MCF 10A (cell line): ENCODE measurements at places on chromosomes 4 and X.
A peak's percentile ranks its signal among the peaks of the same experiment; 100 is the strongest.

GRCh38 chr4:88745581-88746163 is 48.0 kb upstream of the NAP1L5 start:
- no peak for DNase-seq

DNA sequence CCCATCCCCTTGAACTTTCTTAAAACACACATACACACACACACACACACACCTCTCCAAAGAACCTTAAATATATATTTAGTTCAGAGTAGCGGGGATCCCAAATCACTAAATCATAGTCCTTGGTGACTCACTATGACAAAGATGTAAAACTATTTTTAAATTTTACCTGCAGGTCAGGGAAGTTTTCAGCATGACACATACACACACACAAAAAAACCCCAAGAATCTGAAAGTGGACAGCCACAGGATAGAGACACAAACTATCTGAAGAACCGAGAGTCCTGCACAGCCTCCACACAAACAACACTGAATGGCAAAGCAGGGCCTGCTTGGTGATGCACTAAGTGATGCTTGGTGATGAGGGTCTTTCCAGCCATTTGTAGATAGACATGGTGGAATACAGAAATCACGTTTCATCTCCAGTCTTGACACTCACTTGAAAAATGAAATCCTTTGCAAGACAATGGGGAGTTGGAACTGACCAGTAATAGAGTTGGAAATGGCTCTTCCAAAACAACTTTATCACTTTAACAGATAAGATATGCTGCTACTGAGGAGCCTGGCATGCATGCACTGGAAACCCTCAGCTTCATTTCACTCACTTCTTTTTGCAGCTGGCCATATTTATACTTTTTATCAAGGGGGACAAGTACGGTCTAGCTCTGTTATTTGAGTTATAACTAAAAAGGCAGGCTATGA is 307.3 kb downstream of the RAPGEF2 start:
- peak; percentile 51 for DNase-seq

GRCh38 chrX:150361070-150361776 is 1.9 kb upstream of the MAMLD1 start:
- peak; percentile 14 for DNase-seq

DNA sequence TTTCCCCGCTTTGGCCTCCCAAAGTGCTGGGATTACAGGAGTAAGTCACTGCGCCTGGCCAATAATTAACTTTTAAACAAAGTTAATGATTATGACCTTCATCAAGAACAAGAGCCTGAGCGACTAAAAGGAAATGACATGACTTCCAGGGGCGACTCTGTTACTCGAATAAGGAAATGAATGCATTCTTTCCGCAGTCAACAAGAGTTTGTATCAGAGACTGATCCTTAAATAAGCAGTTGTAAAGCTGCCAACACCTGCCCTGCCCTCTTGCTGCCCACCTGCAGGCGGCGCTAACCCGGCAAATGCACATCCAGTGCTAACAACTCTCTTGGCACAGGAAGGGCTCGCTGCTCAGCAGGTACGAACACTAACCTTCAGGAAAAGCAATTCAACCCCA is 27.3 kb downstream of the WDR1 start:
- peak; percentile 38 for DNase-seq

DNA sequence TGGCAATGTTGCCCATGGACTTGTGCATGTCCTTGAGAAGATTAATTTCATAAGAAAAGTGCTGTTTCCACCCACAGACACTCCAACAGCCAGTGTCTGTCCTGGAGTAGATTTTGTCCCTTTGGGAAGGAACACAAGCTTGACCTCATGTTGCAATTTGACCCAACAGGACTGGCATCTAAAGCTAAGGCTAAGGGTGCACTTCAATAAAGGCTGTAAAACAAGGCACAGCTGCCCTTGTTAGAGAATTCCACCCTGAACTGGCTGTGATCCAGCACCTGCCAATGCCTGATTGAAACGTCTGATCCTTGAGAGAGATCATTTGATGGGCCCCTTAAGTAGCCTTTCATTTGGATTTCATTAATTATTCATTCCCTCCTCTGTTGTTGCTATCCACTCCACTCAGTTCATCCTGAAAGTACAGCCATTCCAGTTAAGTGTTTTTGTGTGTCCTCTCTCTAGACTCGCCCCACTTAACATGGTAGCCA is 56.2 kb downstream of the CD99L2 start:
- DNase-seq: no peak

- peak; percentile 13 for DNase-seq
These were observed 639.7 kb downstream of the TRIML1 start for GRCh38 chr4:188778905-188779304.

DNA sequence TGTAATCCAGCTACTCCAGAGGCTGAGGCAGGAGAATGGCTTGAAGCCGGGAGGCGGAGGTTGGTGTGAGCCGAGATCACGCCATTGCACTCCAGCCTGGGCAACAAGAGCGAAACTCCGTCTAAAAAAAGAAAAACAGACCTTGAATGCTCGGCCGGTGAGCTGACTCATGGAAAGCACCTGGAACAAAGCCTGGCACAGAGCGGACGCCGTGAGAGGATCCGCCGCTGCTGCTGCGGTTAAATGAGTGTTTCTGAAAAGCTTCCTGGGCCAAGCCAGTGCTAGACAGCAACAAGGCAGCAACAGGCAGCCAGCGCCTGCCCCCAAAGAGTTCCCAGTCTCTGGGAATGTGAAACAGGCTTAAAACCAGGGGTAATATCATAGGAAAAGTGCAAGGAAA is 186.4 kb downstream of the AFAP1 start:
- DNase-seq: peak; percentile 85

DNA sequence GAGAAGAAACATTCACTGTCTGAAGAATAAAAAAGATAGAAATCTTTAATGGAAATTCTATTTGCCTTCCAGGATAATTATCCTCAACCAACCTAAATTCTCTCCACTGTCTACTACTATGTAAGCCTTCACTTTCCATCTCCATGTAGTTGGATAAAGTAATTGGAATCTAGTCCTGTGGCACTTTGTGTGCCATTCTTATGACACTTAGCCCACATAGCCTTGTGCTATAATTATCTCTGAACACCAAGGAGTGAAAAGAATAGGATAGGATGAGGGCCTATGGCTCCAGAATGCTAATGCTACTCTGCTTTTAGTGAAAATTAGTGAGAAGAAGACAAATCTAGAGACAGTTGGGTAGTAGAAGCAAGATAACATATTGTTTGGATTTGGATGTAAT is 20.2 kb downstream of the PRSS48 start:
- no peak for DNase-seq

DNA sequence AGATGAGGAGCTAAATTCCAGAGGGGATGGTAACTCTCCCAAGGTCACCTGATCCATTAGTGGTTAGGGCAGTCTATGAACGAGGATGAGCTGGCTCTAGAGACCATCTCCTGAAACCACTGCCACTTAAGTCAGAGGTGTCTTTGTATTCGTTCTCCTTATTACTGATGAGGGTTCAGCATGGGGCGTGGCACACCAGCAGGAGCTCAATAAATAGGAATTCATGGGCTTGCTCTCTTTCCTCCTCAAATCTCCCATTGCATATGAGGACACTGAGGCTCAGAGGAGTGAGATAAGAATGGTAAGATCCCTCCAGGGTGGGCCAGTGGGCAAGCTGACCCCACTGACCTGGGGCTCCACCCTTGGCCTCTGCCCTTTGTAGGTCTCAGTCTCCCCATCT is 1.7 kb upstream of the GATA1 start:
- DNase-seq: no peak

DNA sequence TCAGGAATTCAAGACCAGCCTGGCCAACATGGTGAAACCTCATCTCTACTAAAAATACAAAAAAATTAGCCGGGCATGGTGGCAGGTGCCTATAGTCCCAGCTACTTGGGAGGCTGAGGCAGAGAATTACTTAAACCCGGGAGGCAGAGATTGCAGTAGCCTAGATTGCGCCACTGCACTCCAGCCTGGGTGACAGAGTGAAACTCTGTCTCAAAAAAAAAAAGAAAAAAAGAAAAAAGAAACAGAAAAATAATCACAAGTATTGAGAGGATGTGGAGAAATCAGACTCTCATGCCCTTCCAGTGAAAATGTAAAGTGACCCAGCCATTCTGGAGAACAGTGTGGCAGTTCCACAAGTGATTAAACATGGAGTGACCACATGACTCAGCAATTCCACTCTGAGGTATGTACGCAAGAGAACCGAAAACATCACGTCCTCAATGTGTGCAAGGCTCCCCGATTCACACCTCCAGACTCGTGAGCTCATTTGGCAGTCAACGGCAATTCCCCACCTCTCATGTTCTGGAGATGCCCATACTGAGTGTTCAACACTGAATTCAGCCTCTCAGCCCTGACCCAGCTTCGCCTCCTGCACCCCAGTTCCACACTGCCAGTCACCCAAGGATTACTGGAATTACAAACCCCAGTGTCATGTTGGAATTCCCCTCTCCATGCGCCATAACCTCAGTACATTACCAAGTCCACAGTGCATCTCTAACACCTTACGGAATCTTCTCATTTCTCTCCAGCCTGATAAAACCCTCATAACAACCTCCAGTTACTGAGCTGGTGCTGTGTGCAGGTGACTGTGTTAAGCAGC is 21.1 kb downstream of the ACOX3 start:
- DNase-seq: peak; percentile 65

GRCh38 chr4:6507345-6507744 is 34.9 kb upstream of the PPP2R2C start:
- no peak for DNase-seq

GRCh38 chrX:97995834-97996233 is 1112.1 kb downstream of the RPA4 start:
- no peak for DNase-seq

DNA sequence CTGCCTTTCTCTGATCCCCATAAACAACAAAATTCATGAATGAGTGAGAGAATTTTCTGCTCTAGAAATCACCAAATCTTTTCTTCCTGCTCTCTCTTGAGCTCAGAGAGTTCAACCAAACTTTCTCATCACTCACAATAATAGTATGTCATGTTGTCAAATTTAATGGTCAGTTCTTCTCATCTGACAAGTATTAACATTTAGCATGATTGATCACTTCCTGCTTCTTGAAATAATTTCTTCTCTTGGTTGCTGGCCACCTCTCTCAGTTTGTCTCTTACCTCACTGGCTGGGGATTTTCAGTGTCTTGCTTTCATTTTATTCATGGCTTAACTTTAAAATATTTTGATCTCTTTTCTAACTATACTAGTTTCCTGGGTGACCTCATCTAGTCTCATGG is 25.5 kb upstream of the FGF5 start:
- DNase-seq: no peak

DNA sequence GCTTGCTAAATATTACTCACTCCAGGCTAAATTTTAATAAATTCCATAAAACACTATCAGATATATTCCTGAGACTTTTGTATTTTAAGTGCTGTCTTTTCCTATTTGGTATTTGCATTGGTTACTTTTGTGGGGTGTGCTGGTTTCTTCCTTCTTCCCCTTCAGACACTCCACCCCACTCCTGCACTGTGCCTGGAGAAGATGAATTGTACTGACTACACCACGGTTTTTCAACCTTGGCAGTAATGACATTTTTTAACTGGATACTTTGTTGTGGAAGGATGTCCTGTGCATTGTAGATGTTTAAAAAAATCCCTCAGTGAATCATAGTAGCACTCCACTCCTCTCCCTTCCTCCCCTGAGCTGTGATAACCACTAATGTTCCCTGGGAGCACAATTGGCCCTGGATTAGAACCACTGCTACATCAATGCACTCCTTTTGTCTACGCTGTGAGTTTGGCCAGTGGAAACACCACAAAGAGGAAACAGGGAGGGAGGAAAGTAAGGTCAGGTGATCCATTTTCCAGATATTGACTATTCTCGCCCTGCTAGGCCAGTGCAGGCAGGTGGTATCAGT is 36.3 kb downstream of the SNCA start:
- peak; percentile 2 for DNase-seq

DNA sequence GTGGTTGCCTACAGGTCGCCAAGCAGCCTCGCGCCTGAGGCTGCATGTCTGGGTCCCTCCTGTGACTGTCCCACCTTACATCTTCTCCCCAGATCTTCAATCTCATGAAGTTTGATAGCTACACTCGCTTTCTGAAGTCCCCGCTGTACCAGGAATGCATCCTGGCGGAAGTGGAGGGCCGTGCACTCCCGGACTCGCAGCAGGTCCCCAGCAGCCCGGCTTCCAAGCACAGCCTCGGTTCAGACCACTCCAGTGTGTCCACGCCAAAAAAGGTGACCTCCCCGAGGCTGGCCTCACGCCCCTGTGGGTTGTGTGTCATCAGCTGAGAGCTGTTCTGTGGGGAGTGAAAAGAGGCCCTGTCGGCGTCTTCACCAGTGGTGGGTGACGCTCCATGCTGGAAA is 24.9 kb upstream of the HGFAC start:
- no peak for DNase-seq

DNA sequence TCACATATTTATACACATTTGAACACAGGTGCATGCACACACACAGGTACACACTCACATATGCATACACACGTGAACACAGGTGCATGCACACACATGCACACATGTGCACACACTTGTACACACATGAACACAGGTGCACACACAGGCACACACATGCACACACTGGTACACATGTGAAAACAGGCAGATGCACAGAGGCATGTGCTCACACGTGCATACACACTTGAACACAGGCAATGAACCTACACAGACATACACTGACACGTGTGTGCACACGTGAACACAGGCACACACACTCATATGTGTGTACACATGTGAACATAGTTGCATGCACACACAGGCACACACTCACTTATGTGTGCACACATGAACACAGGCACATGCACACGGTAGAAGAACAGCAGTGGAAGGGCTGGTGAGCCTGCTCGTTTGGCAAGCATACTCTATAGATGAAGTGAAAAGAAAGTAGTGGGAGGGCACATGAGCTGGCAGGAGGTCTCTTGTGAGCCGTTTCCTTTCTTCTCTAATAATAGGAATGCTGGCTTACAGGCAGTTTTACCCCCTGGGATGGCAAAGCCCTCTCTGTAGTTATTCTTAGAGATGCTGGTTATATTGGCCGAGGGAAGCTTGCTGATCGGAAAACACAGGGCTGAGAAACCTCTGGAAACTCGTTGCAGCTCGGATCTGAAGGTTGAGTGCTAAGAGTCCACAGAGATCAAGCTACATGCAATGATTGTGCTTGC is 279.6 kb upstream of the CLNK start:
- no peak for DNase-seq
